Daoy (cell line): ENCODE measurements at places on chromosomes 3 and 15.

DNA sequence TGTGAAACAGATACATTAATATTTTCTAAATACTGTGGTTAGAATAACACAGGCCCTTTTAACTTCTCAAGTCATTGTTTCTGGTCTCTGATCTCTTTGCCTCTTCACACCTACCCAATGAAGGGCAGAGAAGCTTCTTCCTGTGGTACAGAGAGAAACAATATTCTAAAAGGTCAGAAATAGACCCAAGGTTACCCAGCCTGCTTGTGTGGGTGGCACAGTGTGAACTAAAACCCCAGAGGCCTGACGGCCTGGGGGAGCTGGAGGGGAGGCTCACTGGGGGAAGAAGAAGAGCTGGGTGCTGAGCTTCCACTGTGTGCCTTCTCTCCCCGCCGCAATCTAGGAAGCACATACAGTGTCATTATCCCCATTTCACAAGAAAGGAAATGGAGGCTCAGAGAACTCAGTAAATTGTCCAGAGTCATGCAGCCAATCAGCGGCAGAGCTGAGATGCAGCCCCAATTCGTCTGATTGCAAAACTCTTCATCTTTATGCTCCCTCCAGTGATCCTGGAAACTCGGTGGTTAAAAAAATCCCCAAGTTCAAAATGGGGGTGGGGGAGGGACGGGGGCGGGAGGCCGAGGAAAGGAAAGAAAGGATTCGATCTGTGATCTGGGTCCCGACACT, 64.1 kb upstream of the HEG1 start:
- no peak for DNase-seq

DNA sequence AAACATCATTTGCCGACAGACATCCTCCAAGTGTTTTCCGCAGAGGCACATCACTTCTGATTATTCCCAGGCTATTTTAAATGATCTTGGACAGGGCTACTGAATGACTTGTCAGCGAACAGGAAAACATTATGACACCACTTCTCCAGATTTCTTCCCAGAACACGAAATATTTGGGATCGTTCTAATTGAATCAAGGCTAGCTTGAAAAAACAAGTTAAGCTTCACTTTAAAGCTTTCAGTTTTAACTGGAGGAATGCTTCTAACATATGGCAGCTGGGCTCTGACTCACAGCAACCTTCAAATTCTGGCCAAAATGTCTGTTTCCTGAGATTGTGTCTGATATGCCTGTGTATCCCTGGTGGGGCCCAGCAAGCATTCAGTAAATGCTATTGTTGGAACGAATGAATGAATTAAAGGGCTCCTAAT, 127.0 kb upstream of the ICE2 start:
- DNase-seq: peak; percentile 58

GRCh38 chr3:88219138-88219792, 69.5 kb downstream of the C3orf38 start:
- DNase-seq: no peak

GRCh38 chr3:23479615-23480328, 276.6 kb downstream of the UBE2E2 start:
- no peak for DNase-seq

DNA sequence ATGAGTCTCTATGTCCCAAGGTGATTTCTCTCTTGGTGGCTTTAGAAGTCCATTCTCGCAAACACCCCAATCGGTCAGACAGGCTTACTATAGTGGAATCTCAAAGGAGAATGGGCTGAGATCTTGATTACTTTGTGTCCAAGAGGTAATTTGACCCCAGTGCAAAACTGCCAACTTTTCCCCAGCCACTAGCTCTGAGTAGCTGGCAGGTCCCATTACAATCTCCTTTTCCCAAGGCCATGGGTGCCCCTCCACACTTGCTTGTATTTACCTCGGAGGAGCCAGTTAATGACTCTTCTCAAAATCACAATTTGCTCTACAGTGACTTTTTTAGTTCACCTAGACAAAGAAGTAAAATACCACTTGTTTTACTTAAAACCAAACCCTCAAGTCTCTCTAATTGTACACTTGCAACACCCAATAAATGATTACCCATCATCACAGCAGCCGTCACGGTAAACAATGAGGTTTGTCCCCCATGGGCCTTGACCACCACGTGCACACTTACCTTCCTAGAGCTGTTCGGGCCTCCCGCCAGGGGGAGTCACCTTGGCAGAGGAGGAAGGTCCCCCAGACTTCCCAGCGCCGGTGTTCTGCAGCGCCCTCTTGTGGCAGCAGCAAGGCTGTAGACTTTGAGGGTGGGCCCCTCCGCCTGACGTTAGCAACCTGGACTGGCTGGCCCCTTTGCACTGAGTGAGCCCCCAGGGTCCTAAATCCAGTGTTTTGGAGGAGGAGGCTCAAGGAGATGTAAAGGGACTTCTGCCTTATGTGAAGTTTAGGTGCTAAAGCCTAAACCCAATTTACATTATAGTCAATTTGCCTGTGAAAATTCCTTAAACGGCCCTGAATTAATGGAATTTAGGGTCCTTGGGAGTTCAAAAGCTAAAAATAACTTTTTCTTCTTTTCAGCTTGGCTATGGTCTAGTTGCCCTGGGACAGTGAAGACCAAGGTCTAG, 18.7 kb upstream of the HDAC11 start:
- peak; percentile 78 for DNase-seq

DNA sequence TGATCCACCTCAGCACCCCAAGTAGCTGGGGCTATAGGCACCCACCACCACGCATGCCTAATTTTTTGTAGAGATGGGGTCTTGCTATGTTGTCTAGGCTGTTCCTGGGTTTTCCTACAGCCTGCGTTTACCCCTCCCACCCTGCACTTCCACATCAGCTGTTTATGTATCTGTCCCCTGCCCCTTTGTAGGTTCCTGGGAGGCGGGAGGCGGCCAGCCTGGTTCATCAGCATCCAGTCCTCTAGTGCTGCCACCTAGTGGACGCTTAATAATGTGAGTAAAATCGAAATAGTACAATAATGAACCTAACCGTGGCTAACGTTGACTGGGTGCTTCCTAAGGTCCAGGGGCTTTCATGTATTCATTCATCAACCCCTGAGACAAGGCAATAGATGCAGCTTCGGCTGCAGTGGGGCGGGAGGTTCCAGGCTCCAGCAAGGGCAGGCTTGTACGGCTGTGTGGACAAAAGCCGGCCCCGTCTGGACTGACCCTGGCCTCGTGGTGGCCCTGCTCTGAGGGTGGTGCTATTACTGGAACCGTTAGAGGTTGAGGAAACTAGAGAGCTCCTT, 1.2 kb upstream of the LCTL start:
- DNase-seq: peak; percentile 67

DNA sequence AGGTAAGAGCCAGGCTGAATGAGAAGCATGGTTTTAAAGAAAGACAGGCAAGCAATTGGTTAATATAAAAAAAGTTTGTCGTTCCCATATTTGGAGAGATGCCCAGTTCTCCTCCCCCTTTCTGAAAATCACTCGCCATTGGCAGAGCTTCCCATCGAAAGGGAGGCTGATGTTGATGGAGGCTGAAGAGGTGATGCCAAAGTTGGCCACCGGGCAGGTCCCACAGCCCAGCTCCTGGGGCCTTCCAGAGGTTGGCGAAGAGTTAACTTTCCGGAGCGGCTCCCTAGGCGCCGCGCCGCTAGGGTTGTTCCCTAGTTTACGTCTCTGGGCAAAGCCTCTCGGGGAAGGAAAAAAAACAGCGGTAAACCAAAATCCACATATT, 793 bp downstream of the PCOLCE2 start:
- peak; percentile 75 for DNase-seq

- DNase-seq: no peak
Observed at GRCh38 chr15:72836676-72837330, 53.2 kb upstream of the ADPGK start.

- DNase-seq: peak; percentile 61
Observed at GRCh38 chr3:159910991-159911663, 77.5 kb upstream of the IL12A start.

DNA sequence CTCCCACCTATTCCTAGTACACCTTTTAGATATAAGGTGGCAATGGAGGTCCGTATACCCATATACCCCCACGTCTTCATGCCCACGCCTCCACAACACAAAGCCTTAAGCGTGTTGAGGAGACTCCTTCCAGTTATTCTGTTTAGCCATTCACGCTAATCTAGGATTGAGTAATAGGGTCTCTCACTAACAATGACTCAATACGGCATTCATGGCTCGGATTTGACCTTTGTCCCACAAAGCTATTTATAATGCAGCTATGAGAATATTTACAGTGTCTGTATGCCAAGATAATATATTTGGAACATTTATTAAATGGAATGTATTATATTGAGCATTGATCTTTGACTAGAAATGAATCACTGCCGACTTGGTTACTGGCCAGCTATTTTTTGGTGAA, 215.8 kb downstream of the KCNH8 start:
- DNase-seq: no peak

DNA sequence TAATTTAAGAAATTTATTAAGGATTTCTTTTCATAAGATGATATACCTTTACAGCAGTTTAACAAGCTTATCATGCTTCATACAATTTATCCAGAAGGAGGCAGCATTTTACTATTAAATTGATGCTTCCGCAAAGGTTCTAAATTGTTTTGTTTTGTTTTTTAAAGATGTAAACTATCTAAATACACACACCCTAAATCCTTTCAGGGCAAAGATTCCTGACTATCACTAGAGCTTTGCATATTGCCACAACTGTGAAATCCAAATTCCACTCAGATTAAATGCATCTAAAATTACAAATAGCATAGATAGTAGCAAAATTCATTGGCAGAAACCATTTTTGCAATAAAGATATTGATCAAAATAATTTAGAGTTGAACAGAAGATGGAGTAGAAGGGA, 44.5 kb upstream of the CCNL1 start:
- DNase-seq: no peak

- DNase-seq: no peak
Observed at GRCh38 chr15:34986326-34986725, 1.8 kb downstream of the ZNF770 start.

DNA sequence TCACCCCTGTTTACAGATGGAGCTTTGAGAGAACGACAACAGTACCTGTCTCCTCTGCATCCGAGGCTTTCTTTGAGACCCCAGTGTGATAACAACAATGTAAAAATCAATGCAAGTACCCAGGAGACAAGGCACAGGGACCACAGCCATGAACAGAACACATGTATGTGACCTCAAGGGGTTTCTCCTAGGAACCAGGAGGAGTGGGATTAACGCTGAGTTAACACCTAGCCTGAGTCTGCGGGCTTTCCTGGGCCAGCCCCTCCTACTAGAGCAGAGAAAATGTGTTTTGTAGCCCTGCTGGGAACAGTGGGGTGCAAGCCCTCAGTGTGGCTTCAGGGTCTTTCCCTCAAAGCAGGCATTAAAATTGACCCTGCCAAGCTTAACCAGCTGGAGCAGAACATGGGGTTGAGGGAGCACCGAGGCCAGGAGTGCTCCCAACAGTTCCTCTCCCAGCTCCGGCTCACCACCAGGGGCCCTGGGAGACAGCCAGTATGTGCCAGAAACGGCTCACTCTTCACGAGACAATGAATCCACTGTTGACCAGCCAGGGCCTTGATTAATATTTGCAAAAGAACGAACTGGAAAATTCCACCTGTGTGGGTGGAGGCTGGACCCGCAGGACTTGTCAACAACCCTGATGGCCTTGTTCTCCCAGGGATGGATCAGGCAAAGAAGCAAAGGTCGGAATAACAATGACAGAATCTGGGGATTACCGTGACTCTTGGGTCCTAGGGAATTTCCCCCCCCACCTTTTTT, 3.6 kb downstream of the CHDH start:
- DNase-seq: peak; percentile 32

DNA sequence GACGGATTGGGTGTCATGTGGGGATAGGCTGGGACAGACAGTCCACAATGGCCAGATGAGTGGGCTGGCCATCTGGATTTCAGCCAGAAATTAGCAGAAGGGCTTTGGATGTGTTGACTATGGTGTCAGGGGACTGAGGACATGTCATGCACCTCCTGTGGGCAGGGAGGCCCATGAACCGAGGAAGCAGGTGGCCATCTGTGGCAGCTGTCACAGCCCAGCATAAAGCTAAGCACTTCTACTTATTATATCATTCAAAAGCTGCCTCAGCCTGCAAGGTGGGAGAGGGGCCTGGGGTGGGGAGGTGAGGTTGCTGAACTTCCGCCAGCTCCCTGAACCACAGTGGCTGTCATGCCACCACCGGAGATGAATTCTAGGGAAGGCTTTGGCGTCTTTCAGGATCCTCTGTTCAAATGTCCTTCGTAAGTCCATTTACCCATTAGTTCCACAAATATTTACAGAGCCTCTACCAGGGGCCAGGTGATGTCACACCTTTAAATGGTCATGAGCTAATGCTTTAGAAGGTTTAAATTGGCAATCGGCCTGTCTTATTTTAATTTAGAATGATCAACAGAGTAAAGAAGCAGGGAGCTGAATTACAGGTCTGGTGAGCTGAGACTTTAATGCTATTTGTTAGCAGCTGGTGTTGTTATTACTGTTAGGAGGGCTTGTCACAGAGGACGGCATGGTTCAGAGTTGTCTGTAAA, 23.6 kb upstream of the CAV3 start:
- no peak for DNase-seq

GRCh38 chr3:141448606-141449220, 38.1 kb upstream of the RASA2 start:
- DNase-seq: no peak

- no peak for DNase-seq
Observed at GRCh38 chr15:89772932-89773583, 3.1 kb upstream of the MESP2 start.

GRCh38 chr3:169602482-169602881, 61.0 kb downstream of the MECOM start:
- DNase-seq: no peak

- no peak for DNase-seq
Observed at GRCh38 chr15:100560323-100560722, 31.6 kb upstream of the CERS3 start.

DNA sequence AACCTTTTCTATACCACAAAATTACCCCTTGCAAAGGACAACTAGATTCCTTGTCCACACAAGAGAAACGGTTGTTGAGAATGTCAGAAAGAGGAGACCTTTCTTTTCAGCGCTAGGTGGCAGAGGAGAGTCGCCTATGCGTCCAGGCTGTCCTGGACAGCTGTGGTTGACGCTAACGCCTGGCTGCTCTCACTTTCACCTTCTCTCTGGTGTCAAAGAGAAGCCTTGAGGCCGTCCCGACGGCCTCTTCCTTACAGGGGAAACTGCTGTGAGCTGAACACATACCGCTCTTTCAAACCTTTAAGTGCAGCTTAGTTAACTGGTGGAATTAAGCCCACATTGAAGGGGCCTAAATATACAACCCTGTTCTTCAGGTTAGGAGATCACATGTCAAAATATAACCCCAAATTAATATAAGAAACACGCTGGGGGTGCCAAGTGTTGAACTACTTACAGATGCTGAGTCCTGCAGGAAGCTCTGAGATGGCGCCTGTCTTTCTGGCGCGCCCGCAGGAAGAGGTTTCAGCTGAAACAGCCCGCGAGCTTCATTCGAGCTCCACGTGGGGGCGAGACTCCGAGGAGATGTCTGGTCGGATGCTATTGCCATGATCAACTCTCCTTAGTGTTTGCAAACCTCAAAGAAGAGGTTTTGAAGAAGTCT, 26.1 kb upstream of the KBTBD8 start:
- peak; percentile 75 for DNase-seq

- DNase-seq: no peak
Observed at GRCh38 chr3:166993015-166993630, 387.0 kb downstream of the ZBBX start.

- DNase-seq: no peak
Observed at GRCh38 chr15:93044301-93045190, 44.5 kb downstream of the RGMA start.
